Panc1 (cell line): ENCODE measurements at places on chromosomes 5 and 9. TPM values are rescaled to one million over a fixed set of nuclear protein-coding genes. Genes with fewer than 3 reads are reported as not detected.

- DNase-seq = no peak
Measured at GRCh38 chr5:79845448-79846197, 145.4 kb downstream of the MTX3 start.

SMIM33 gene
- total RNA-seq = not detected

- no peak for DNase-seq
Measured at GRCh38 chr9:18163146-18163545, 310.8 kb upstream of the ADAMTSL1 start.

- DNase-seq = no peak
Measured at GRCh38 chr9:136694872-136695247, 7.6 kb upstream of the AGPAT2 start.

GRCh38 chr9:128145951-128146351 lies 3.3 kb upstream of the LCN2 start:
- DNase-seq = no peak

GRCh38 chr5:171499611-171500010 lies 80.2 kb downstream of the FGF18 start:
- no peak for DNase-seq

DNA sequence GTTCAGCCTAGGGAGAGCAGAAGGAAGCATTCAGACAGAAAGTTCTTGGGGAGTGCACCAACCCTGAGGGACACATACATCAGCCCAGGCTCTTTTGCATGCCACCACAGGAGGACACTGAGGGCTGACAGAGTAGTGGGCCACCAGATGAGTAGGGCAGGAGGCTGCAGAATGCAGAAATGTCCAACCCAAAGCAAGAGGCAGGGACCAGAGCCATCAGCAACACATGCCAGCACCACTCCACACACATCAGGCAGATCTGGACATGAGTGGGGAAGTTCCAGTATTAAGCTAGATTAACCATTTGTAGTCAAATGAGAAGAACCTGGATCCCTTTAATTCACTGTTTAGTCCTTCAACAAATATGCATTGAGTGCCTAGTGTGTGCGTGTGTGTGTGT lies 35.7 kb upstream of the OTULINL start:
- no peak for DNase-seq
